ENCODE measurements at places on chromosomes 7 and 10.

- DNase-seq = no peak
Measured at GRCh38 chr7:30048582-30048981, 20.4 kb downstream of the PLEKHA8 start.

DNA sequence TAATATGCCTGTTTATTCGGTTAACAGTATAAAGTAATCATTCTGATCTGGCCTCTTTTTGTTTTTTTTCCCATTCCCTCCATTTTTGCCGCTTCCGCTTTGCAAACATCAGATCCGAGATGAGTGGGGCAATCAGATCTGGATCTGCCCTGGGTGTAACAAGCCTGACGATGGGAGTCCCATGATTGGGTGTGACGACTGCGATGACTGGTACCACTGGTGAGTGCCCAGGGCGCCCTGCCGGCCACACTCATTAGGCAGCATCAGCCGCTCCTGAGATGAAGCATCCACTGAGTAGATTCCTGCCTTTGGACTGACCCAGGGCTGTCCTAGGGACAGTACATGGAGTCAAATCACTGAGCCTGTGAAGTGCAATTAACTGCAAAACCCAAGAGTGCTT lies 40.9 kb upstream of the GATA3 start:
- DNase-seq = no peak

GRCh38 chr7:43502941-43503340 lies 80.0 kb upstream of the STK17A start:
- DNase-seq = no peak

- DNase-seq = no peak
Measured at GRCh38 chr10:63503395-63503794, 17.8 kb upstream of the REEP3 start.

DNA sequence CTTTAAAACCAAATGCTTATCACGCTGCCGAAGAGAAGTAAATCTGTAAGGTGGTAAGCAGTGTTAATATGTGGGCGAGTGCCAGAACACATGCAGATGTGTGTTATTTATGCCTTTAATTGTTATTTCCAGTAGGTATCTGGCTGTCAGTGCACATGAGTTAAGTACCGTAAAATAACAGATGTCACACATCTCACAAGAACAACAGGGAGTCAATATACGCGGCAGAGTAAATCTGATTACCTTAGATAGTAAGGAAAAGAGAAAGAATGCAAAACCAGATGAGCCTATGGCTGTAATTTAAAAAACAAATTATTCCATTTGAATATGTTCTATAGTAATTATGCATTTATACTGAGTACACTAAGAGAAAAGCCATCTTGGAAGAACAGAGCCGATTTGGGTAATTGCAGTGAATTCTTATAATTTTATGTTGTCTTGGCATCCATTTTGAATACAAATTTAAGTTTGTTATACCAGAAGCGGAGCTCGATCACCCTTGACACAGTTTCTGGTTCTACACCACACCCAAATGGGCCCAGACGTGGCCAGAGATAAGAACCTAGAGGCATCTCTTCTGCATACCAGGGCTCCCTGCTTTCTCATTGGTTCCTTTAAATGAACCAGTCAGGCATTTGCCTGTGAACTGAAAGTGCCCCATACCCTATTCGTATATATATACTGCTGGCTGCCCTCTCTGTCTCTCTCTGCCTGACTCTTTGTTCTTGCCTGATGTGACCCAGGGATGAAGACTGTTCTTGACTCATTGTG lies 34.8 kb downstream of the DNAJB9 start:
- no peak for DNase-seq

- no peak for DNase-seq
Measured at GRCh38 chr7:10824154-10824553, 149.5 kb upstream of the PHF14 start.

GRCh38 chr10:66365686-66366085 lies 560.1 kb upstream of the LRRTM3 start:
- DNase-seq = no peak

Measured in activated CD8-positive, alpha-beta memory T cell treated with anti-CD3 and anti-CD28 coated beads for 1 hour (primary cell).